ENCODE measurements at places on chromosomes 12 and 14. TPM values are rescaled to one million over a fixed set of nuclear protein-coding genes. Genes with fewer than 3 reads are reported as not detected.

DNA sequence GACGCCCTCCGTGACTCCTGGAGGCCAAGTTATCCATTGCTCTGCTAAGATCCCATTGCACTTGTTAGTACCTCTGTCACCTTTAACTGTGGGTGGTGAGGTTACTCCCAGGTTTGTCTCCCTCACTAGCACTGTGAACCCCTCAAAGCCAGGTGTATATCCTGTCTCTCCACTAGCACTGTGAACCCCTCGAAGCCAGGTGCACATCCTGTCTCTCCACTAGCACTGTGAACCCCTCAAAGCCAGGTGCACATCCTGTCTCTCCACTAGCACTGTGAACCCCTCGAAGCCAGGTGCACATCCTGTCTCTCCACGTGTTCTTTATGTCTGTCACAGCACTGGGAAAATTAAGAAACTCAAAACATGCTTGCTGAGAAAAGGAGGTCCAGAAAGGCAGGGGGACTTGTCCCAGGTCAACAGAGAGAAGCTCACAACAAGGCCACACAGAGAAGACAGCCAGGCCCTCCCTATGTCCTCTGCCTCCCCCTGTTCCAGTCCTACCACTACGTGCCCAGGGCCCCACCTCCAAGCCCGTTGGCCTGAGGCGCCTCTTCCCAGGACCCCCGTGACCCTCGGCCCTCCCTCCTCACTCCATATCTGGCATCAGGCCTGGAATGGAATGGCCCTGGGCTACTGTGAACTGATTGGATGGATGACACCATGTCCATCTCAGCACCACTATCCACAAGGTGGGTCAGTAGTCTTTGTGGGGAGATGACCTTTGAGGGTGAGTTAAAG, 26.4 kb upstream of the FKBP4 start:
- no peak for DNase-seq

GRCh38 chr14:24381363-24382063, 13.5 kb downstream of the NFATC4 start:
- no peak for DNase-seq

The SDR9C7 gene
- total RNA-seq, result 7.1 TPM

- no peak for DNase-seq
Measured at GRCh38 chr14:94113908-94114588, 3.5 kb downstream of the IFI27 start.

DNA sequence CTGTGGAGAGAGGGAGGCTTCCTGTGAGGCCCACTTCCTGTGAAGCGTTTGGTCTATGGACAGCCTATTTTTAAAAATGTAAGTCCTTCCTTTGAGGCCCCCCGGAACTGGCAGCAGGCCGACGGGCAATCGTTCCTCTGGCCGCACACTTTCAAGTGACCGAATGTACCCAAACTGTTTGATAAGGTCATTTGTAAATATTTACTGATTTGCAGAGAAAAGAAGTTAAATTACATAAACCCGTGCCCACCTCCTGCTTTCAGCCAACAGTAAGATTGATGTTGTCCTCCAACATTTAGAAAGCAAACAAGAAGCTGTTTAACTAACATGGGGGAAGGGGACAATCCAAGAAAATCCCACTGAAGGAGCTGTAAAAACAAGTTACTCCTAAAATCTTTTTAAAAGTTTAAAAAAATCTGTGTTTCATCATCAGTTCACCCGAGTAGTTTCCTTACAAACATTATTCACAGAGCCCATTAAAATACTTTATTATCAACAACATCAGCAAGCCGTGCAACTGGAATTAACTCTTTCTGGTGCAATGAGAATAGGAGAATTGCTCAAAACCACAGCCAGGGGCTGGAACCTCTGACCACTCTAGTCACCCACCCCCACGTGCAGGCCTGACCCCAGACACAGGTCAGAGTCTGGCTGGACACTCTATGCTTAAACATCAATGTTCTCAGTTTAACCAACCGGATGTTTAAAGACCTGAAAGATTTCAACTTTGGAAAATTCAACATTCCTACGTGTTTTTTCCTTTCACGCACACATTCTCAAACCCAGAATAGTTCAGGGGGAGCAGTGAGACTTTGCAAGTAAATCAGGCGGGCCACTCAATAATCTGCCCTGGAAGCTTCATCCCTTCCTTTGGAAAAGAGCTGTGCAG, 65.3 kb downstream of the FOXN3 start:
- peak; percentile 53 for DNase-seq

DNA sequence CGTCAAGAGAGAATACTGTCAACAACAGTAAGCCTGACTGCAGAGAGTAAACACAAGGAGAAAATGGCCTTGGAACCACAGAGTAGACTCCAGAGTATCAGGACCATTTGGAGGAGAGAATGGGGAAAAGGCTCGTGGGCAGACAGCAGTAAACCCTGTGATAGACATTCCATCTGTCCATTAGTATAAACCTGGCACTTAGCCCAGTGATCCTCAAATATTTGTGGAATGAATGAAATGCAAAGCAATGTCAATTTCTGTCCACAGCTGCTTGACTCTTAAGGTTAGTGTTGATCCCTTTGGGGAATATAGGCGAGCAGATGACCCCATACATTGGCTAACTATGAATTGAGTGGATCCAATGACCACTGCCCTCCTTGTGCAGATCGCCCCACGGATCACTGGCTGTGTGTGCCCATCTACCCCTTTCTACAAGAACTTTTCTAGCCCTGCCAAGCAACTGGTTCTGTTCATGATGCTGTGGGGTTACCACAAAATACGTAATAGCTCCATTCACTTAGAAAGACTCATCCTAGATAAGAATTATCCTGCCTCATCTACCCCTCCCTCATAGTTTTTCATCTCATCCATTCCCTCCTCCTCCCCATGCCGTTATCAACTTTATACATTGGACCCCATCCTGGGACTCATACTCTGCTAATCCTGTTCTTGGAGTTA, 846.8 kb downstream of the NRXN3 start:
- no peak for DNase-seq

The PCED1B gene
- total RNA-seq, result 0.49 TPM

DNA sequence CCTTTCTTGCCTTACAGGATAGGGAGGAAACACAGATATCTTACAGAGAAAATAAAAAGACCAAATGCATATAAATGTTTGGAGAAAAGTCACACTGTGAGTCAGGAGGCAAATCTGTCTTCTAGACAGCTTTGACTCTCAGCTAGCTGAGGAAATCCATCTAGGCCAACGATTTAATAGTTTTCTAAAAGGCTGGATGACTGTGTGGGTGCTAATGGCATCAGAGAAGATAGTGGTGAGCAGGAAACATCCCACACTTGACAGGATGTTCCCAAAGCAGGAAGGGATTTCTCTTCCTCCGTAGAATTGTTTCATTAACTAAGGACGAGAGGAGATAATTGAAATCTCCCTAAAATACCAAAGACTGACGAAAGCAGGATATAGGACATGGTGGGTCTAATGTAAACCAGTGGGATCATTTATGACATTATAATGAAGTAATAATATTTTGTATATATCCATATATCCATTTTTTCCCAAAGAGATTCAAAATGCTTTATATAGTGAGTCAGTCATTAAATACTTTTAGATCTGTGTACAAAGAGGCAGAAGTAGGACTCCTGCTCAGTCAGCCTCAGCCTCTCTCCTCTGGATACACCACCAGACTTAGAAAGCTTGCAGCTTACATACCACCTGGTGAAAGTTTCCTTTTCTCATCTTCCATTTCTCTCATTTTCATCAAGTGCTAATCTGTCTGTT, 44.3 kb upstream of the PSMA6 start:
- DNase-seq, result no peak

- no peak for DNase-seq
Measured at GRCh38 chr14:74508292-74508731, 14.7 kb downstream of the ISCA2 start.

GRCh38 chr14:69937367-69938081, 58.3 kb downstream of the SMOC1 start:
- no peak for DNase-seq

GRCh38 chr12:79174626-79175025, 310.1 kb downstream of the SYT1 start:
- peak; percentile 82 for DNase-seq

- no peak for DNase-seq
Measured at GRCh38 chr12:111439657-111440151, 34.0 kb downstream of the SH2B3 start.

- DNase-seq, result no peak
Measured at GRCh38 chr12:41302979-41303403, 114.9 kb downstream of the PDZRN4 start.

- no peak for DNase-seq
Measured at GRCh38 chr12:50505675-50506530, 1.1 kb downstream of the DIP2B start.

GRCh38 chr12:99309812-99310211, 337.7 kb upstream of the GARIN6 start:
- no peak for DNase-seq

The PDZRN4 gene
- total RNA-seq, result 0.79 TPM

DNA sequence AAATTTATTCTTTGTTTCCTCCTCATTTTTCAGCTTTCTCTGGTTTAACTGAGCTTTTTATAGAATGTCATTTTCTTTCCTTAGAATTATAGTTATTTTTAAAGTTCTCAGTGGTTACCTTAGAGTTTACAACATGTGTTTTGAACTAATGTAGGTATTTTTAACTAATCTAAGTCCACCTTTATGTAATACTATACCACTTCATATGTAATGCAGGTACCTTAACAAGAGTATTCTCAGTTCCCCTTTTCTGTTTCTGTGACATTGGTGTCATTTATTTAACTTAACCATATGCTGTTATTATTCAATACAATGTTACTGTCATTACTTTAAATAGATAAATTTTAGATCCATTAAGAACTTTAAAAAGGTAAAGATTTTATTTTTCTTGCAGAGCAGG, 30.3 kb upstream of the KCNC2 start:
- no peak for DNase-seq

GRCh38 chr12:54262403-54262925, 17.5 kb downstream of the CBX5 start:
- peak; percentile 10 for DNase-seq

GRCh38 chr12:95623554-95624170, 72.4 kb upstream of the USP44 start:
- peak; percentile 23 for DNase-seq

The PTPN6 gene
- 12.6 TPM for total RNA-seq

DNA sequence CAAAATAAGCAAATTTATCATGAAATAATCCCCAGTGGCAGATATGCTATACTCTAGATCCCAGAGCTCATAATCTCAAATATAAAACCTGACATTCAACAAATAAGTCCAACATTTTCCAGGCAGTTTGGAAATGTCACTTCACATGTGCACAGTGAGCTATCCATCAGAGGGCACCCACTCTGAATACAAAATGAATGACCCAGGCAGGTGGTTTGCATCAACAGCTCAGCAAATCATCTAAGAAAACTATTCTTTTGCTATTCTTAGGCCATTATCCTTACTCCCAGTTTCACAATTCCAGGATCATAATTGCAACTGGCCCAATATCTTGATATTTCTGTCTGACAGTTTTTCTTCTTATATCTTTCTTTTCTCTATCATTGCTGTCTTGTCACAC, 38.5 kb downstream of the TRIM9 start:
- no peak for DNase-seq

The DTX1 gene
- 9.0 TPM for total RNA-seq

The EIF2S1 gene
- total RNA-seq, result 108 TPM

The PARP2 gene
- total RNA-seq, result 17.0 TPM

The PDE3A gene
- 14.4 TPM for total RNA-seq

The INHBC gene
- not detected for total RNA-seq

GRCh38 chr14:103052407-103052806, 4.9 kb downstream of the CDC42BPB start:
- DNase-seq, result no peak

- no peak for DNase-seq
Measured at GRCh38 chr12:81386101-81386500, 308.2 kb downstream of the ACSS3 start.
